ENCODE measurements at places on chromosomes 2 and 18.

- DNase-seq: no peak
Measured at GRCh38 chr2:44470151-44470550, 108.4 kb downstream of the CAMKMT start.

DNA sequence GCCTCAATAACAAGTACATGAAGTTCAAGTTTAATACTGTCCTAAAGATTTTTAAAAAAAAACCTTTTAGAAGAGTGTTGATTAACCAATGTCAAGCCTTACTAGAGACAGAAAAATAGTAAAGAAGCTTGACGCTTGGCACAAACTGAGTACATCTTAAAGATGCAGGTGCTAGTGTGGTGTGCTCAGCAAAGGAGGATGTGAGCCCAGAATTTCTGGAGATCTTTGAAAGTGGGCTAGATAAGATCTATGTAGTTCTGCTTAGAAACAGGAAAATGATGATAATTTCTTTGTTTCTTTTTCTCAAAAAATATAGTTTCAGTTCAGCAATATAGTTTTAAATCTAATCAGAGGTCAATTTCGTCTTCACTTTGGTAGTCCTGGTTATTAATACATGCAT is 118.3 kb upstream of the KLHL14 start:
- DNase-seq: no peak

DNA sequence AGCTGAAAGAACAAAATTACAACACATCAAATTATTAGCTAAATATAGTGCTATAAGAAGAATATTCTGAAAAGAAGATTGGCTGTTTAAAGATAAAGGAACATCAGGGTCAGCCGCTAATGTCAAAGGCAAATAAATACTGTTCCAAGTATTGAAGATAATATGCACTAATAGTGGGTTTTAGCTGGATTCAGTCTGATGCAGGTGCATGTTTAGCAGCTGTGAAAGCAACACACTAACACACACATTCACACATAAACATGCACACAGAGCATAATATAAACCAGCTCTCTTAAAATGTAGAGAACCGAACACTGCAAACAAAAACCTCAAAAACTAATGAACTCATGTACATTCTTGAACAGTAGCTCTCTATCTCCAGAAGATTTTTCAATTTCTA is 634.6 kb downstream of the ERBB4 start:
- no peak for DNase-seq

DNA sequence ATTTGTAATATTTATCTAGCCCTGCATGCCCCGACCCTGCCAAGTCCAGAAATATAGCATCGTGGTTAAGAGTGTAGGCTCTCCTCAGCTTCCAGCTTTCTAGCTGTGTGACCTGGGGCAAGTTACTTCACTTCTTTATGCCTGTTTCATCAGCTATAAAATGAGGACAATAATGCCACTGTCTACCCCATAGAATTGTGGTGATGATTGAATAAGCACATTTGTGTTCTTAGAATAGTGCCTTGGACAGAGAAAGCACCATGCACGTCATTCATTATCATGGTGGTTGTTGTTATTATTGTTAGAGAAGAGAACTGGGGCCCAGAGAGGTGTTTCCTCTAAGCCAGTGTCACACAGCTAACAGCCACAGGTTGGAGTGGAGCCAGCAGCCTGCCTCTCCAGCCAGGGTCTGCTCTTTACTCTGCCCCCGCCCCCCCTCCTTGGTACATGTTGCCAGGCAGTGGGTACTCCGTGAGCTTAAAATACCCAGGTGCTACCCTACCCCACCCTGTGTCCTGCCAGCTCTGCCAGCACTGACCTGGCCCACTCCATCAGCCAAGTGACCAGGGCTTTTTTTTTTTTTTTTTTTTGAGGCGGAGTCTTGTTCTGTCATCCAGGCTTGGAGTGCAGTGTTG is 202.1 kb downstream of the CTIF start:
- DNase-seq: no peak

DNA sequence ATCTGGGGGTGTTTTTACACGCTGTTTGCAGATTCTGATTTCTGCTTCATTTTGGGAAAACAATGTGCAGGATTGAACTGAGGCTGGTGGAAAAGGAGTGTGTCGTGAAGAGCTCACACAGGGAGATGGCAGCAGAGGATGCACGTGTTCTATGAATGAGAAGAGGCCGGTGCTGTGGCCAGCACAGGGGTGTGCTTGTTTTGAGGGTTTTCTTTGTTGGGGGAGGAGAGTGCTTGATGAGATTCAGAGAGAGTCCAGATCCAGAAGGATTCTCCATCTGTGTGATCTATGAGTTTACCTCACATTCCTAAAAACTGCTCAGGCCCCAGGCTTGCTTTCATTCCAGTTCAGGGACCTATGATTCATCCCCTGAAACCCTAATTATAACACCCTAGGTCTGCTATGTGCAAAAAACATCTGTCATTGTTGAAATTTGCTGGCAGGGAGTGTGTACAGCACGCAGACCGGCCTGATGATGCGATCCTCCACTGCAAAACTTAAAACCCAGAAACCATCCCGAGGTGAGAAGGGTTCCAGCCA is 12.1 kb downstream of the TGFA start:
- peak; percentile 42 for DNase-seq

DNA sequence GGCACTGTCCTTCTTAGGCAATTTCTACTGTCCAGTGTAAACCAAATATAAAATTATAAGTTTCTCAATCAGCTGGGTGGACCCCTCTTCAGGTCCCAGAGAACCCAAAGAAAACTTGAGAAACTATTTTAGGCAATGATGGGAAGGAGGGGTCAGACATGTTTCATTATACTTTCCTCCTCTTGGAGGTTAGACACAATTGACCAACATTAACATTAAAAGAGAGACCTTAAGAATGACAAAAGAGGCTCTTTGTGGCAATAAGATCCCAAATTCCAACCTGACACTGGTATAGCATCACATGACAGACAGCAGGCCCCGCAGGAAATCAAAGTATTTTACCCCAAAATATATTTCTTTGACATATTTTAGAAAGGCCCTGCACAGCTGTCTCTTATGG is 73.1 kb downstream of the LRRTM1 start:
- DNase-seq: no peak

DNA sequence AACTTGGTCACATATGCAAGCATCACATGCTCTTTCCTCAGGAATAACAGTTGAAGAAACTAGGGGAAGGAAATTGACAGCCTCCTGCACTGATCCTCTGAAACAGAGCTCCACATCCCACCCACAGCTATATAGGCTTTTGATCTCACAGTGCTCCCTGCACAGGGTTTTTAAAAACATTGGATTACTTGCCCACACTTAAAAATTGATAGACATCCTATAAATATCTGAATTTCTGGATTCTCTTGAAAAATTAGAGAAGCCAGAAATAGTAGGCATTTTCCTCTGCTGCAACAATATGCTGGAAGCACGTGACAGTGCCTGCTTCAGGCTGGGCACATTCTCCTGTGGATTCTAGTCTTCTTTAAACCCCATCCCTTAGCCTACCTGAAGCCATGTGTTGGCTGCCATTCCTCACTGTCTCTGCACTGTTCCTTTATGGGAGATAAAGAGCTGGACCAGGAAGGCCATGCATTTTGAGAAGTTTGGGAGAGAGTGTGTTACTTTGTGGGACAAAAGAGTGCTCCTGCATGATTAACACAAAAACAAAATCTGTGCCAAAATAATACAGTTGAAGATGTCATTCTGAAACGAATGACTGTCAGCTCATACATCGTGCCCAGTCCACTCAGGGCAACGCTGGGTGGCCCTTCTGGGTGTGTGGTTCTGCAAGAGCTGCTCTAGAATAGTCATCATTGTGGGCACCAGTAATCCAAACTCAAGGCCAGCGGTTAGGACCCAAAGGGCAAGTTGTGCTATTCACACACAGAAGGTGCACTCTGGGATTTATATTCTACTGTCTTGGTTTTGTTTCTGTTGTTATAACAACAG is 59.8 kb downstream of the GYPC start:
- DNase-seq: no peak

- no peak for DNase-seq
Measured at GRCh38 chr2:72126186-72127100, 21.2 kb downstream of the CYP26B1 start.

GRCh38 chr2:217166241-217166850 is 306.5 kb upstream of the TNP1 start:
- DNase-seq: no peak

- DNase-seq: no peak
Measured at GRCh38 chr2:28664120-28664842, 87.3 kb upstream of the PPP1CB start.

DNA sequence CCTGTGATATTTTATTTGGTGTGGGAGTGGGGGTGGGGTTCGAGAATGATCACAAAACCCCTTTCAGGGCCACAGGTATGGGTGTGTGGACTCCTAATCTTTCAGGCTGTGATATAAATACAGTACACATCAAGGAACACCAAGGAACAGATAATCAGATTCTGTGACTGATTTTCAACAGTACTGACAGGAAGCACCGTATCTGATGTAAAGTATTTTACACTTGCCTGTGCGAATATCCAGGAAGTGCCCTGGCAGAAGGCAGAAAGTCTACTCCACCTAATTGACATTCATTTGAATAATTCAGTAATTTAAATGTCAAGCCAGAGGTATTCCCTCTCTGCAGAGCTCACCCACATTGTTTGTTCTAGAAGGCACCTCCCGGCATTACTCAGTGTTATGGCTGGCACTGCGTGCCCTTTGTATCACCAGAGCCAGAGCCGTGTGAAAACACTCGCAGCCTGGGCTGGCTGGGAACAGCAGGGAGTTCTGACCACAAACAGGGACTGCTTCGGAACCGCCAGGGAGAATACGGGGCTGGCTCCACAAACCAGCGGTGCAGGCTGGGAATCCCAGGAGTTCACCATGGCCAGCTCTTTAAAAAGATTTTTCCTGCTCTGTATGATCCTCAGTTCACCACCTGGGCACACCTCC is 91.8 kb downstream of the ACVR1 start:
- DNase-seq: peak; percentile 22

DNA sequence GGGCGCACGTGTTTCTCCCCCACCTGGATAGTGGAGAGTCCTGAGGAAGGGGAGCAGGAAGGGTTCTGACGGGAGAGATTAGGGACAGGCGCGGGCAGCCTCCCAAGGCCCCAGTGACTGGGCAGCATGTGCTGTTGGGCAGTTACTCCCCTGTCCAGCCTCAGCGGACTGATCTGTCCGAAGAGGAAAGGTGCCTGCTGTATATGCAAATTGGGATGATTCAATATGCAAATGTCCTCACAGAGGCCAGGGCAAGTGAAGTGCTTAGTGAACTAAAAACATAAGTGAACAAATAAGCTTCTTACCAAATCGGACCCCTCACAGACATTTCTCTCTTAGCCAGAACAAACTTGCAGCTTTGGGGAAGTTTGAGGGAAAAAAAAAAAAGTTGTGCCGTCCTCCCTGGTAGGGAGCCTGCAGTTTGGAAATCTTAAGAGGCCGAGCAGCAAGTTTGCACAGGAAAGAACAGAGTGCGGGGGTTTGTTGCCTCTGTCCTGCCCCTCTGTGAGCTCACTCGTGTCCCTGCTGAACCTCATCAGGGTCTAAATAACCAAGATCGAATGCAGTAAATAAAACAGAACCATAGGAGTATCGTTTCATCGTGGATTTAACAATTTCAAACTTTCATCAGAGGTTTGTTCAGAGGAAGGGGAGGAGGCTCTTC is 141.4 kb downstream of the KCTD1 start:
- no peak for DNase-seq

DNA sequence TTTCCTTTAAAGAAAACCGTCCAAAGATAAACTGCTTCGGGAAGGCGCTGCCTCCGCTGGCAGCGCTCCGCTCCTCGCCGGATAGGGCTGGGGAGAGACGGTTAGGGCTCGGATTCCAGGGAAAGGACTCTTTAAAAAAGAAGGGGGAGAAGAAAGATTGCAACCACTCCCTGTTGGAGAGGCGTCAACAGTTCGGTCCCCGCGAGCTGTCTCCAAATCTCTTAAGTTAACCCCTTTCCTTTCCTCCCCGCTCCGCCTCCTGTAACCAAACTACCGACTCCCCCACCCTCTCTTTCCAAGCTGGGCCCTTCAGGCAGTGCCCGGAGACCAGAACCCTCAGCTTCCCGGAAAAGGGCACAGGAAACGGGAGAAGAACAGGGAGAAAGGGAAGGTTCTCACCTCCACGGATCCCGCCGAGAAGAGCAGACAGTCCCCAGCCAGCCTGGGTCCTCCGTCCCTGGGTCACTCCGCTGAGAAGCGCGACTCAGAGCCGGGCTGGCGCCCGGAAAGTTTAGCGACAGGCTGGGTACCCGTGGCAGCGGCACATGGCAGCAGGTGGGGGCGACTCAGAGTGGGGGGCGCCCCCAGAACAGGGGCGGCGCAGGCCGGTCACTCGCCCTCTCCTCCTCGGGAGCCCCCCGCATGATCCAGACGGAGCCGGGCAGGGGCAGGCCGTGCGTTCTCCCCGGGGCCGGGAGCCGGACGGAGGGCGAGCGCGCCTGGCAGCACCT is 675 bp downstream of the FZD5 start:
- DNase-seq: no peak

DNA sequence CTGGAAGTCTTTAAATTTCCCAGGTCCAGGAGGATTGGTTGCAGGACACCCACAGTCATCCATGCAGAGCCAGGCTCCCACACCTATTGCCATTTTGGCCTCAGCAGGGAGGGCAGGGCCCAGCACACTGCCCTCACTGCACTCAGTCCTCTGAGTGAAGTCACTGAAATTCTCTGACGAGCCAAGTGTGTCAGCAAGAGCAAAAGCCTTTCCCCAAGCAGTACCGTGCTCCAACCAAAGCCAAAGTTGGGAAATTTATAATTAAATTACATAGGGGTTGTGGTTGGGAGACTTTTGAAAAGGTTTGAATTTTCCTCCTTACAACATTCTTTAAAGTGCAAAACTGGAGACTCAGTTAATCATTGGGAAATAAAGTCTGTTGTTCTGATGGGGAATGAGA is 98.5 kb upstream of the CD226 start:
- DNase-seq: no peak

GRCh38 chr2:239358062-239358754 is 42.6 kb downstream of the HDAC4 start:
- no peak for DNase-seq

DNA sequence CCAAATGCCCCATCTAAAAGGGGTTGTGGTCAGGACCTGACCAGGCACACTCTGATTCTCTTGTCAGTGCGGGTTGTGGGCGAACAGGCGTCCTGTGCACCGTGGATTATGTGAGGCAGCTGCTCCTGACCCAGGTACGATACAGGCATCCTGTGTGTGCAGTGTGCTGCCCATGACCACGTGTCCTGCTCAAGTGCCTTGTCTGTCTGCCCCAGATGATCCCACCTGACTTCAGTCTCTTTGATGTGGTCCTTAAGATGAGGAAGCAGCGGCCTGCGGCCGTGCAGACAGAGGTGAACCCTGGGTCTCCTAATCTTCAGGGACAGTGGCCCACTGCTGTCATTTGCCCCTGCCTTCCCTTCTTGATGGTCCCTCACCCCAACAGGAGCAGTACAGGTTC is 14.6 kb downstream of the PTPN18 start:
- DNase-seq: no peak

- DNase-seq: no peak
Measured at GRCh38 chr2:41283079-41283775, 764.6 kb upstream of the PKDCC start.

GRCh38 chr2:180539541-180539940 is 440.9 kb upstream of the UBE2E3 start:
- no peak for DNase-seq

All from hippocampal formation (tissue), 2 donors.